Psoas muscle (tissue), 8 donors: ENCODE measurements at places on chromosomes 5 and 9. TPM values are rescaled to one million over a fixed set of nuclear protein-coding genes. Genes with fewer than 3 reads are reported as not detected.

Gene SMIM3
- total RNA-seq, result 6.8 TPM

Gene PKD2L2
- total RNA-seq, result 0.44 TPM

Gene PDE8B
- 0.46 TPM for total RNA-seq

Gene JADE2
- total RNA-seq, result 10.0 TPM

Gene ANKRD34B
- total RNA-seq, result not detected

Gene BNC2
- 168 TPM for total RNA-seq

Gene PCDHB11
- 1.8 TPM for total RNA-seq

Gene PCDHB14
- total RNA-seq, result 0.49 TPM

Gene SAPCD2
- total RNA-seq, result 0.15 TPM

Gene PLAC8L1
- not detected for total RNA-seq

- no peak for DNase-seq
These were observed 478 bp upstream of the SETD9 start for GRCh38 chr5:56908942-56909293.

DNA sequence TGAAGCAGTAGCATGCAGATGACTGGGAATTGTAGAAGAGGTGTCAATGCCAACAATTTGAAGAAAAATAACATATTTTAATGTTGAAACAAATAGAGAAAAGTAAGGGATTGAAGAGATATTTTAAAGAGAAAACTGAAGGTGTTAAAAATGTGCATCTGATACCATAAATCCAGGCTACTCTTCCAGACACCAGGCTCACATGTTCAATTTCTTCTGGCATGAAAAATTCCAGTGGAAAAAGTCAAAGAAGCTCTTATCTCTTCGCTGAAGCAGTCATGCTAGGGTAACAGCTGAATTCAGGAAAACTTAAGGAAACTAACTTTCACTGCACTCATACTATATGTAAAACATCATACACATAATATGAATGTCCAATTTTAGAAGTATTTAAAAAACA, 335.0 kb downstream of the PDE4D start:
- no peak for DNase-seq

- DNase-seq, result no peak
These were observed 158.6 kb downstream of the PAPPA start for GRCh38 chr9:116312221-116312620.

DNA sequence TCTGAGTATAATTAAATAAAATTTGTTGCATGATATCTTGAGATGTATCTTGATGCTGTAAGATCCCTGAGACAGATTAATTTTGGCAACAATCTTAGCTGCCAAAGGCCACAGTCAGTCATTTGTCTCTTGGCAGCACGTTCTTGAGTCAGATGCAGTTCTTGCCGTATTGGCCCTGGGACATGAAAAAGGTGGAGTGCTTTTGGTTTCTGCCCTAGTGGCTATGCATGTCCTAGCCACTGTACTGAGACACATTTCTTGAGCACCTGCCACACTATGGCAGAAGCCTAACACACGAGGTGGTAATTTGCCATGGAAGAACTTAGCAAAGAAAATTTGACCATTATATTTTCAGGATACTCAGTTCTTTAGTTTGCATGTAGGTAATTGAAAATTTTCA, 45.0 kb upstream of the PHF2 start:
- no peak for DNase-seq

GRCh38 chr9:105157171-105157583, 87.3 kb upstream of the SLC44A1 start:
- DNase-seq, result peak; percentile 69

DNA sequence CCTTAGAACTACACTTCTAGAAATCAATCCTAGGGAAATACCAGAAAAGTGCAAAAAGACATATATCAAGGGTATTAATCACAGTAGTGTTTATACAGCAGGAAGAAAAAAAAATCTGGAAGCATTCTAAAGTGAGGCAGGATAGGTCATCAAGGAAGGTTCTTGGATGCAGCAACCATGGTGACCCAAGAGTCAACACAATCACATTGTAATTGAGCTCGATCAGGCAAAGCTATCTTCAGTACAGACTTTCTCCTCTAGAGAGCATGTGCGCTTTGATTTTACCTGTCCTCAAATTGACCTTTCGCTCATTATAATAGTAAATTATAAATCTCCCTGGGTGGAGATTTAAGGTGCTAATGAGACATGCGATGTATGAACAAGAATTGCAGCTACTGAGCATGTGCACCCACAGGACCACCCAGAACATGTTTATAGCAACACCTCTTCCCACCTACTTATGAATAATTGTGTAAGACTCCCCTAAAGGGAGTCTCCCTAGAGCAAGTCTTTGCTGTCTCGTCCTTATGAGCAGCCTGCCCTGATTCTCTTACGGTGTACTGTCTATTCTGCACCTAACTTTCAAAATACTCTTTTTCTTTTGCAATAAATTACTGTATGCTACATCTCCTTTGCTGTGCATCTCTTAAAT, 297.7 kb downstream of the ATPSCKMT start:
- no peak for DNase-seq

DNA sequence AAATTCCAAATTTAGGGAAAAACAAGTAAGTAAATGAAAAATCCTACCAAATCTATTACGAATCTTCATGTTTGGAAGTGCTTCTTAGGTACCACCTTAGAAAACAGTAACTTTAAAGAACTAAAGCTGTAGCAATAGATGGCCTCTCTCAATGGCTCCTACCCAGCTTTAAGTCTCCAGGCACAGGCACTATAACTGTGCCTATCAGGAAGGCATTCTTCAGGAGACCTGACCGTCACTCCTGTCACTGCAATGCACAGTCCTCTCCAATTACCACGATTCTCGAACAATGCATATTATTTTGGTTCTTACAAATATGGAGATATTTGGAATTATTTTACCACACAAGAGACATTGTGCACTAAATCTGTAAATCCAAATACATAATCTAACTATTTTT, 12.9 kb downstream of the NFIB start:
- DNase-seq, result no peak
